ENCODE measurements at places on chromosomes 4 and X.

GRCh38 chr4:576245-576821, at the start of gene TMEM271:
TSS of gene TMEM271 (minus strand) at chr4:576295. CDS start at chr4:576062, 233 bp downstream.
- no peak for DNase-seq

DNA sequence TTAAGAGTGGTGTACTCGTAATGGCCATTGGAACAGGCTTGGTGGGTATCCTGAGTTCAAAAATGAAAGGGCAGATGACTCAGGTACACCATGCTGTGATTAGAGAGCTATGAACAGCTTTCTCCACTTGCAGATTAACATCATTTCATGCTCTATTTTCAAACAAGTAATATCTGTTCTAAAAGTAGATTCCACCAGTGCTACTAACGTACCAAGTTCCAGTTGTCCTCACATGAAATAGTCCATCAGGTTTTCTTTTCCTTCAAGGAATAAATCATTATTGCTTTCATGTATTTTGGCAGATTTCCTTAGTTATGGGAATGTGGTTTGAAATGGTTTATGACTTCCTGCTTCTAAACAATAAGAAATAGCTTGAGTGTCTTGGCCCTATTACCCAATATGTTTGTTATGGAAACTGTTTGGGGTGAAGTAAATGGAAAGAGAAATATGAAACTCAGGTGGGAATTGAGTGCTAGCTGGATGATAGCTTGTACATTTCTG, 49.9 kb downstream of the PCDH7 start:
- DNase-seq: no peak

DNA sequence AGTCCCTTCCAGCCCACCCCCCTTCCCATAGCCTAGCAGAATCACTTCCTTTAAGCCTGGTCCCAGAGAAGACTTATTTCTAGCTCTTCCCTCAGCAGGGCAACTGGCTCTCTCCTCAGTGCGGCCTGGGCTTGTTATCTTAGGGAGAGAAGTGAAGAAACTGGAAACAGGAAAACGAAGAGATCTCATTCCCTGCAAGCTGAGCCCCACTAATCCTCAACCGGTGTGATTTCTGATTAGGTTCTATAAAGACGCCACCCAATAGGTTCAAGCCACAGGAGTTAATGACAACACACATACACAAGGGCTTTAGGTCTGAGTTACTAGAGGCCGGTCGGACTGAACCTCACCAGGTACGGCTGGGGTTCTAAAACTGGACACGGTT, 3.2 kb downstream of the GSX2 start:
- no peak for DNase-seq

- DNase-seq: no peak
Measured at GRCh38 chr4:21680326-21680898, 268.2 kb downstream of the KCNIP4 start.

GRCh38 chr4:61953386-61953785, 753.3 kb downstream of the ADGRL3 start:
- DNase-seq: no peak

DNA sequence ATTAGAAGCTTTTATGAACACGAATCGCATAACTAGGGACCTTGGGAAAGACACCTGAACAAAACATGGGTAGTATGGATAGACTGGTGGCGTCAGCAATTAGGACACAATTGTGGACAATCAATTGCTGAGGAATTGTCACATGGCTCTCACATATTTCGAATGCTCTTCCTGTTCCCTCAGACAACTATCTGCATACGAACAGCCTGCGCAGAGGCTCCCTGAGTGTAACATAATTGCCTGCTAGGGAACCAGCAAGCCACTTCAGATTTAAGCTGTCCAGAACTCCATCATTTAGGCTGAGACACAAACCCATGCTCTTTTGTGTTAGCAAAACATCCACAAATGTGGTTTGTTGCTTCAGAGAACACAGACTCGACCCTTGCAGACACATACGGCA, 160.8 kb downstream of the MGST2 start:
- DNase-seq: no peak

- DNase-seq: no peak
Measured at GRCh38 chr4:68592673-68593072, 16.6 kb upstream of the UGT2B17 start.

GRCh38 chr4:112279025-112279881, 6.5 kb downstream of the TIFA start:
- DNase-seq: no peak

- DNase-seq: no peak
Measured at GRCh38 chrX:115089419-115089818, 72.0 kb upstream of the IL13RA2 start.

GRCh38 chr4:87365348-87365747, 25.6 kb downstream of the HSD17B11 start:
- DNase-seq: no peak

DNA sequence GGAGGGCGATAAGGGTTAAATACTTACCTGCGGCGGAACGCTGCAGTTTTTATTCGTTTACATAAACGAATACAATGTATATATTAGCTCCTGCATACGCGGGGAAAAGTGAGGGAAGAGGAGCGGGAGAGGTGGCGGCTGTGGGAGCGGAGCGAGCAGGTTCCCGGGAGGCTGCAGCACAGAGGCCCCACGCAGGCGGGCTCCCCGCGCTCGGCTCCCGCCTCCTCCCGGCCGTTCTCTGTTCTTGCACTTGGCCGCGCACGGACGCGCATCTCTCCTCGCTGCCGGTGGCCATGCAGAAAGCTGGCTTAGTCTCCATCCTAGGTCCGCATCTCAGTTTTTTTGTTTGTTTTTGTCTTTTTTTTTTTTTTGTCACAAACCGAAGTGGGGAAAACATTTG, 340.4 kb upstream of the FAT1 start:
- no peak for DNase-seq

GRCh38 chr4:93649828-93650227, 178.7 kb upstream of the ATOH1 start:
- no peak for DNase-seq

DNA sequence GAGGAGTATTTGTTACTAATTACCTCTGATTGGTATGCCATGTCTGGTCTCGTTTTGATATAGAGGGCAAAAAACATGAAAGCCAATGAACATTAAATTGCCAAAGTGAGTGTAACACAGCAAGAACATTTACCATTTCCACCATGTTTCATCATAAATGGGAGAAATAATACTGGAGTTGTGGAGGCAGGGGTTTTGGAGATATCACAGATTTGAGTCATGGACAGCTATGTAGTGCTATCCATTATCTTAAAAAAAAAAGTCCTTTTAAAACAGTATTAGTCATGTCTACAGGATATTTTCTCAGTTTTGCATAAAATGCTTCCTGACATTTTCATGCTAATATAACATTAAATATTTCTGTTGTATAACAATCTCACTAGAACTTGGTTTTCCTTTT, 301.2 kb downstream of the IL1RAPL1 start:
- DNase-seq: no peak

DNA sequence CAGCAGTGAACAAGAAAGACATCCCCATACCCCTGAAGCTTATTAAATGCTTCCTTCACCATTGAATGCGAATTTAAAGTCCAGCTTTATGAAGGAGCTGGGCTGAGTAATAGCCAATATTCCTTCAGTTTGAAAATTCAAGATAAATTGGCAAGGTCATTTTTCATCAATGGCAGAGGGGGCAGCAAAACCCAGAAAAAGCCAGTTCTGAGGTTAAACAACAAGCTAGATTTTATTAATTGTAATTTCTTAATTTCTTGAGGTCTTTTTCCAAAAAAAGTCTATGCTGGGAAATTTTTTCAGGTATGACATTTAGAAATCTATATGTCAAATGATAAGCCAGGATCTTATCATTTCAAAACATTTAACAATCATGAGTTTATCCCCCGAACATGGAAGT, 808.9 kb downstream of the RPA4 start:
- DNase-seq: no peak

DNA sequence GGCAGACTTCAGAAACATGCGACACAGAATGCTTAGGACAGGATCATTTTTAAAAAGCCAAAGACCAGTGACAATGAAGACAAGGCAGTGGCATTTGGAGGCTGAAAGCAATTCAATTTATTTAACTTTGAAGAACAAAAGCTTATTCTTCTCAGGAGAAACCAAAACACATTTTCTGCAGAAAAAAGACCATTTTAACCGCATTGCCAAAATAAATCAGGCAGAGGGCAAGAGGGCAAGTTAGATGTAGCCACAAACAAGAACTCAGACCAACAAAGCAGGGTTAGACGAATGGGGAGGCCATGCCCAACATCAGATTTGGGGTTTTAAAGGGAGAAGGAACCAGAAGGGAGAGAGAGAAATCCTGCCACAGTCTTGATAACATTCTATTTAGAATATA, 58.9 kb downstream of the RELL1 start:
- no peak for DNase-seq

DNA sequence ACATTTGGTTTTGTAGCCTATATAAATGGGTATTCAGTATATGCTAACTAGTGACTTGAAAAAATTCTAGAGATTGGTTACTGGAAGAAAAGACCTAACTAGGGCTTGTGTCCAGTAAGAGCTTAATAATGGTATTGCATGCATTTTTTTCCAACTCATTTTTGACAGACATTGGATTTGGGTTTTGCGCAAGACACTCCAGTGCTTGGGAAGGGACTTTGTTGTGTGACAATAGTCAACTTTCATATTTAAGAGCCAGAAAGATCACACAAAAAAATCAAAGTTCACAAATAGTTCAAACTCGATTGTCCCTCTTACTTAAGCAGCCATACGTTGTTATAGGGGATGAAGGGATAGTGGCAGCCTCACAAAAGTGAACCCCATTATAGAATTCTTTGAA, 1.2 kb upstream of the HSD17B11 start:
- DNase-seq: no peak

- DNase-seq: peak; percentile 48
Measured at GRCh38 chrX:20530406-20530921, 263.8 kb upstream of the RPS6KA3 start.

GRCh38 chr4:127997534-127998388, 32.6 kb downstream of the ABHD18 start:
- DNase-seq: no peak

DNA sequence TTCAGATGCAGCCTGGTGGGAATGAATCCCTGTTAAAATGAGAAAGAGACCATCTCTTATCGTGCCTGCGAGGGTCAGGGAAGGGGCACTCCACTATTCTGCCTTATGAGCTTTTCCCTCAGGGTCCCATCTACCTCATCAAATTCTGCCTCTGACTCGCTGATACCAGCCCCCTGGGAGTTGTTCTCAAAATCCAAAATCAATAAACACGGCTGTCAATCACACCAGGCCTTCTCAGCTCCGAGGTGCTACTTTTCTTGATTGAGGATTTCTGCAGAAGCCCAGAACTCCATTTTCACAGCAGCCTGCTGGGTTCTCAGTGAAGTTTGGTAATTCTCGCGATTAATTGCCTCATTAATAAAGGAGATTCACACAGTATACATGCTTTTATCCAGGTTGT, 312.6 kb downstream of the STIM2 start:
- DNase-seq: no peak

GRCh38 chr4:25484243-25484721, 107.2 kb downstream of the ANAPC4 start:
- DNase-seq: no peak

- no peak for DNase-seq
Measured at GRCh38 chr4:120446051-120446567, 379.5 kb upstream of the MAD2L1 start.

GRCh38 chr4:10095296-10095991, 21.2 kb downstream of the WDR1 start:
- no peak for DNase-seq

GRCh38 chr4:1297456-1298325, 8.0 kb downstream of the MAEA start:
- no peak for DNase-seq

- DNase-seq: no peak
Measured at GRCh38 chrX:10074241-10074941, 82.4 kb upstream of the CLCN4 start.

GRCh38 chr4:40750461-40751258, 905 bp downstream of the NSUN7 start:
- no peak for DNase-seq

DNA sequence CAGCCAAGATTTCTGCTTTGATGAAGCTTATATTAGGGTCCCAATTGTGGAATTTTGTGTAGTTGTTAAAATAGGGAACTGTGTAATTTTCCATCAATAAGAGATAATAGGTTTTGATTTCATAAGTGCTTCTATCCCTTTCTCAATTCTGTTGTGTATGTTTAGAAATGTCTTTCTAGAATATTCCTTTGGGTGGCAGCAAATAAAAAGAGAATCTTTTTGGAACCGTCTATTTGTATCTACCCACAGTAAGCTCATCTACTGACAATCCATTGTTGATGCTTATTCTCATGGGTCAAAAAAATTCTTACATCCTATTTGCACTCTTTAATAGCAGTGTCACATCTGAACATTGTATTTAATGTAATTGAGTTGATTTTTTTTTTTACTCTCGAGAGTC, 61.7 kb downstream of the TMA16 start:
- DNase-seq: peak; percentile 25

GRCh38 chr4:48190839-48191238, 56.8 kb upstream of the TXK start:
- DNase-seq: no peak

DNA sequence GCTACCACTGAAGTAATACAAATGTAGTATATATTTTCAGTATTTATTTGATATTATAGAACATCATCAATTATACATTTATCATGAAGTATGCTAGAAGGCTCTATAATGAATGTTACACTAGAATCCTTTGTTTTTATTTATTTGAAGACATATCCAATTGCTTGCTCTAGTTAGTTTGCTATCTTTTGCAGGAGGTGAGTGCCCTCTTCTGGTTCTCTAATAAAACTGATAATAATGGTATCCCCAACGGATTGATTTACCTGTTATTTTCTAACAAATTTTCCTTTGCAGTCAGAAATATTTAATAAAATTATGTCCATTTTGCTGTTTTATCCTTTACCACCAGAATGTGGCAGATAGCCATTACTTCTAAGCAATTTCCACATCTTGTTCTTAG, 274.3 kb upstream of the TACR3 start:
- DNase-seq: peak; percentile 9

GRCh38 chr4:153790962-153791551, 2.2 kb upstream of the SFRP2 start:
- no peak for DNase-seq

DNA sequence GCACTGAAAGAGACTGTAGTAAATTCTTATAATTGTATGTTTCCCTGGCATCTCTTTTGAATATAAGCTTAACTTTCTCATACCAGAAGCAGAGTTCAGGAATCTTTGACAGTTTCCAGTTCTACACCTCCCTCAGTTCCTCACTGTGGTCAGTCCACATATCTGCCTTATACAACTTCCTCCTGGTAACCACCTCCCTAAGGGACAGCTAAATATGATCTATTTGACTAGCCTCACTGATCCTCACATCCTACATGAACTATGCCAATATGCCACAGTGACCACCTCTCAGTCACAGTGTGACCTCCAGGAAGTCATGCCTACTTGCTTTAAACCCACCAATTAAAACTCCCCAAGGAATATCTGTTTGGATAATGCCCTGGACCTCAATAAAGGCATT, 51.6 kb upstream of the HDAC8 start:
- DNase-seq: no peak

- peak; percentile 3 for DNase-seq
Measured at GRCh38 chrX:143873343-143873742, 10.5 kb upstream of the UBE2NL start.

- DNase-seq: no peak
Measured at GRCh38 chr4:120843849-120844527, 78.5 kb downstream of the PRDM5 start.
